ENCODE measurements at places on chromosomes 6 and 20.

DNA sequence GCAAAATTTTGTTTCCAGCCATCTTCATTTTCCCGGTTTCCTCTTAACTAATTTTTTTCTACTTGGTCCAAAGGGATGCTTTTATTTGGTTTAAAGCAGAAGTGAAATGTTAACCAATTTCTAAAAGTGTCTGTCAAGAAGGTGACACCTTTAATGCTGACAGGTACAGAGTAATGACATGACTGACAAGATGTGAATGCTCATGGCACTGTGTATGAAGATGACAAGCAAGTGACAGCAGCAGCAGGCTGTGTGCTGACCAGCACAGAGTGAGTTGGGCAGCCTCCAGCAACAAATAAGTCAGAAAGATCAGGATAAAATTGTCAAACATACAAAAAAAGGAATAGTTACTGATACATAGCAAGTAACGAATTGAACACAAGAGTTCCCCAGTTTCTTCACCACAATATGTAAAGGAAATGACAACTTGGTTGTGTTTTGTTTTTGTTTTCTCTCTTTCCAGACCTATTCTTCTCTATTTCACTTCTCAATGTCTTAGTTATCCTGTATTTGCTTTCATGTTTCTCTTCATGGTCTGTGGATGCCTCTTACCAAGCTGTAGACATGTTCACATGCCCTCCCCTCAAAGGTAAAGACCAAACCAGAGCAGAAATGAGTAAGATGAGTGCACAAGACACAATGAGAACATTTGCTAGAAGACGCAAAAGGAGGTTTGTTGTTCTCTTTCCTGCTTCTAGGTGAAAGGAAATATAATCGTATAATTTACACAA, 174.9 kb downstream of the FRK start:
- no peak for DNase-seq
- H3K4me1 ChIP-seq, result peaks cover 20% of the 10 kb centered on the region
- no peak overlapping the region for H3K4me3 ChIP-seq
- H3K27me3 ChIP-seq, result no peaks in the 10 kb centered on the region

- H3K4me3 ChIP-seq, result no peak overlapping the region
- H3K27me3 ChIP-seq, result no peaks in the 10 kb centered on the region
- no peak overlapping the region for H3K27ac ChIP-seq
- H3K4me1 ChIP-seq, result no peaks in the 10 kb centered on the region
- H3K36me3 ChIP-seq, result no peaks in the 10 kb centered on the region
- no peak for DNase-seq
Measured at GRCh38 chr6:38476141-38476540, 163.6 kb downstream of the BTBD9 start.

GRCh38 chr6:139852488-139853140, 478.2 kb upstream of the CITED2 start:
- no peaks in the 10 kb centered on the region for H3K27me3 ChIP-seq
- no peak overlapping the region for H3K4me3 ChIP-seq
- H3K36me3 ChIP-seq, result no peaks in the 10 kb centered on the region
- no peaks in the 10 kb centered on the region for H3K4me1 ChIP-seq
- DNase-seq, result no peak

GRCh38 chr6:142666599-142667185, 278.3 kb downstream of the HIVEP2 start:
- H3K27ac ChIP-seq, result no peak overlapping the region
- no peaks in the 10 kb centered on the region for H3K27me3 ChIP-seq
- no peaks in the 10 kb centered on the region for H3K36me3 ChIP-seq
- no peaks in the 10 kb centered on the region for H3K4me1 ChIP-seq
- H3K4me3 ChIP-seq, result no peak overlapping the region

- H3K4me1 ChIP-seq, result no peaks in the 10 kb centered on the region
- H3K27ac ChIP-seq, result no peak overlapping the region
- no peak for DNase-seq
- no peaks in the 10 kb centered on the region for H3K27me3 ChIP-seq
- no peak overlapping the region for H3K4me3 ChIP-seq
Measured at GRCh38 chr6:112407101-112407590, 60.0 kb downstream of the RFPL4B start.

GRCh38 chr20:431012-431904, 23.2 kb downstream of the RBCK1 start:
- no peak overlapping the region for H3K4me3 ChIP-seq
- no peak overlapping the region for H3K27ac ChIP-seq
- H3K36me3 ChIP-seq, result peaks cover 90% of the 10 kb centered on the region
- DNase-seq, result no peak
- no peaks in the 10 kb centered on the region for H3K4me1 ChIP-seq
